Mesothelial cell of epicardium (in vitro differentiated cells): ENCODE measurements at places on chromosomes 7 and 10.

GRCh38 chr10:80718024-80718423 is 180.3 kb downstream of the SH2D4B start:
- H3K4me3 ChIP-seq: no peak overlapping the region
- peaks cover 3% of the 10 kb centered on the region for H3K4me1 ChIP-seq
- DNase-seq: no peak

GRCh38 chr7:101845974-101846373 is 28.5 kb downstream of the CUX1 start:
- H3K27ac ChIP-seq: no peak overlapping the region
- H3K36me3 ChIP-seq: peaks cover 40% of the 10 kb centered on the region
- no peaks in the 10 kb centered on the region for H3K4me1 ChIP-seq
- no peaks in the 10 kb centered on the region for H3K27me3 ChIP-seq
- DNase-seq: no peak

GRCh38 chr7:111980725-111981124 is 225.5 kb downstream of the DOCK4 start:
- H3K4me3 ChIP-seq: no peak overlapping the region
- no peak overlapping the region for H3K27ac ChIP-seq
- no peak for DNase-seq
- peaks cover 29% of the 10 kb centered on the region for H3K36me3 ChIP-seq
- peaks cover 7% of the 10 kb centered on the region for H3K4me1 ChIP-seq
- no peaks in the 10 kb centered on the region for H3K27me3 ChIP-seq

DNA sequence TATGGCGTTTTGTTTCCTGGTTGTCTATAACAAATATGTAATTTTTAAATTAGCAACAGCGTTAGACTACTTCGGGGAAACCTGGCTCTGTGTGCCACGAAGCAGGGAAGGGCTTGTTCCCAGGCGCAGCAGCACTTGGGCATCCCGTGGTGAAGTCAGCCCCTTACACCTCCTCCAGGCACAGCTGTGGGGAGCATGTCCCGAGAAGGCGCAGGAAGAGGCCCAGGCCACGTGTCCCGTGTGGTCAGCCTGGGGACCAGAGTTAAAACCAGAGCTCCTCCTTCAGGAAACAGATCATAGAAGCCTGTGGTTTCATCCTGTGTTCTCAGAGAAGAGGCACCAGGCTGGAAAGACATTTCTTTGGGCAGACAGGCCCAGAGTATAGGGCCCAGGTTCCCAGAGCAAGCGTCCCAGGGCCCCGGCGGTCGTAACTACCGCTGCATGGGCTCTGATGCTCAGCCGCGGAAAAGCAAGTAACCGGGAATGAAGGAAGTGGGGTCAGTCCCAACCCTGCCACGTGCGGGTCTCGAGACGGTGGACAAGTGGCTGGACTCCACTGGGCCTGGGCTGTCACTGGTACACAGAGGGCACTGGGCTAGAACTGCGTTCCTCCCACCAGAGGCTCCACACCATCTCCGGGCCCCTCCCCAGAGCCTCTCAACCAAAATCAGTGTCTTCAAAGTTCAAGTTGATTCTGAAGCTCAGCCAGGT is 7.1 kb downstream of the NUDT1 start:
- H3K4me3 ChIP-seq: no peak overlapping the region
- peak overlapping the region; percentile 80 for H3K27ac ChIP-seq
- no peak for DNase-seq
- H3K4me1 ChIP-seq: peaks cover 5% of the 10 kb centered on the region

DNA sequence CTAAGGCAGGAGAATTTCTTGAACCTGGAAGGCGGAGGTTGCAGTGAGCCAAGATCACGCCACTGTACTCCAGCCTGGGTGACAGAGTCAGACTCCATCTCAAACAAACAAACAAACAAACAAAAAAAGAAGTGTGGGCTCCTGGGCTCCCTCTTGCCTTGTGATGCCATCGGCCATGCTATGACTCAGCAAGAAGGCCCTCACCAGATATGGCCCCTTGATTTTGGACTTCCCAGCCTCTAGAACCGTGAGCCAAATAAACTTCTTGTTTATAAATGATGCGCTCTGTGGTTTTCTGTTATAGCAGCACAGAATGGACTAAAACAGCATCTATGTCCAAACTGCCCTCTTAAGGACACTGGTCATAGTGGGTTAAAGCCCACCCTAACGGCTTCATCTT is 29.9 kb upstream of the RHEB start:
- H3K27ac ChIP-seq: no peak overlapping the region
- H3K36me3 ChIP-seq: no peaks in the 10 kb centered on the region
- no peak overlapping the region for H3K4me3 ChIP-seq
- H3K27me3 ChIP-seq: peaks cover 13% of the 10 kb centered on the region
- peaks cover 16% of the 10 kb centered on the region for H3K4me1 ChIP-seq

GRCh38 chr7:82998436-82998835 is 164.2 kb downstream of the PCLO start:
- H3K4me3 ChIP-seq: no peak overlapping the region
- no peaks in the 10 kb centered on the region for H3K27me3 ChIP-seq
- H3K27ac ChIP-seq: no peak overlapping the region
- no peaks in the 10 kb centered on the region for H3K4me1 ChIP-seq
- DNase-seq: no peak

DNA sequence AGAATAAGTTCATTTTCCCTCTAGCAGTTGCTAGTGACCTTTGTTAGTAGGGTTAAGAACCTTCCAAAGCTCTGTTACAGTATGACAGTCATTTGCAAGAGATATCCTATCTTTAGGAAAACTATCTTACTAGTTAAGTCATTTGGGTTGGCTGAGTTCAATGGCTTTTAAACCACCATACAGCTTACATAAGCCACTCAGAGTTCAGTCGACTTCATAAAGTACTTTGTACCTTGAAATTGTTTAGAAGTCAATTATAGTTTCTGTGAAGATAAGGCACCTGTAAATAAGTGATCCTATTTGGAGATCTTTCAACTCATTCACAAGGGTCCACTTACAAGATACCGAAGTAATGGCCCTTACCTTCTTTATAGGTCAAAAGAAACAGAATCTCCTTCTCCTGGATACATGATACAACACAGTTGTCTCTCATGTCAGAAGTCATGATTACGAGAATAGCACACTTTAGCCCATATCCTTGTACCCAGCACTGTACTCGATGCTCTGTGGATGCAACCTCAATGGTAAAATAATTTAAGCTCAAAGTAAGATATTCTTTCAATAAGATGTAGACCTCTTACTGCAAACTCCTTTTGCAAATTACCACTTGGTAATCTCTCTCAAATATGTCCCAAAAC is 11.9 kb upstream of the ABCC2 start:
- no peaks in the 10 kb centered on the region for H3K36me3 ChIP-seq
- no peak overlapping the region for H3K4me3 ChIP-seq
- no peak for DNase-seq
- H3K27me3 ChIP-seq: no peaks in the 10 kb centered on the region
- H3K27ac ChIP-seq: no peak overlapping the region

- DNase-seq: no peak
- H3K4me3 ChIP-seq: no peak overlapping the region
- peaks cover 35% of the 10 kb centered on the region for H3K27me3 ChIP-seq
- no peaks in the 10 kb centered on the region for H3K4me1 ChIP-seq
- no peaks in the 10 kb centered on the region for H3K36me3 ChIP-seq
- no peak overlapping the region for H3K27ac ChIP-seq
These were observed 32.5 kb upstream of the ZNF32 start for GRCh38 chr10:43681220-43681619.

GRCh38 chr7:36058020-36058592 is 94.9 kb upstream of the EEPD1 start:
- peaks cover 10% of the 10 kb centered on the region for H3K4me1 ChIP-seq
- H3K27me3 ChIP-seq: no peaks in the 10 kb centered on the region
- no peak overlapping the region for H3K27ac ChIP-seq
- H3K36me3 ChIP-seq: no peaks in the 10 kb centered on the region
- no peak for DNase-seq
- no peak overlapping the region for H3K4me3 ChIP-seq

GRCh38 chr7:84461093-84461492 is 266.5 kb upstream of the SEMA3A start:
- H3K4me1 ChIP-seq: peaks cover 4% of the 10 kb centered on the region
- H3K27me3 ChIP-seq: no peaks in the 10 kb centered on the region
- H3K4me3 ChIP-seq: no peak overlapping the region
- no peak for DNase-seq

DNA sequence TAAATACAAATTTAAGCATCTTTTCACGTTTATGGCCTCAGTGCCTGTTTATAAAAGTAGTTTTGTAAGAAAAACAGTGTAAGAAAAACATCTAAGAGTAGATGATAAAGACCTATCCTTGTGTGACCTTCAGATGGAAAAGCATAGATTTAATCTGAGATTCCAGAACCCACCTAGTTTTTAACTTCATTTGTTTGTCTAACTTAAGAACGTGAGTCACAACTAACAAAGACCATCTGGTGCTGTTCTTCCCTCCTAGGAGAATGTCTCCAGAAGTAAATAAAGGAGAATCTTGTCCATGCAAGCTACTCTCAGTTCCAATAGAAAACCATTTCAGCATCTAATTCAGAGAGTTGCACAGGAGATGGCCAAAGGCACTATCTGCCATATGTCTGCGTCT is 265.4 kb upstream of the C7orf33 start:
- no peak overlapping the region for H3K4me3 ChIP-seq
- no peak overlapping the region for H3K27ac ChIP-seq
- H3K27me3 ChIP-seq: no peaks in the 10 kb centered on the region
- H3K36me3 ChIP-seq: peaks cover 3% of the 10 kb centered on the region

DNA sequence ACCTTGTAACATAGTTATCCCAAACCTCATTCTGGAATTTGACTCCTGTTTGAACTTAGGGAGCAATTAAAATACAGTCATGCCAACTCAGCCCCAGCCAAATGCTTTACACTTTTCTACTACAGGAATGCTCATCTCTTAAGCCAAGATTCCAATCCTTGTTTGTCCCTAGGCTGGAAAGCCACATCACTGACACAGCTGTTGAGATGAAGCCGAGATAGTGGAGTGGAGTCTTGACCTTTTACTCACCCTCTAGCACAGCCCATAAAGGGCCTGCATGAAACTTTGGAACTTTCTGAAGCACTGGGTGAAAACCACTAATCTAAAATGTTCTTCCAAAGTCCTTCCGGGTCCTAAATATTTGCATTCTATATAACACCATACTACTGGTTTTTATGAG is 247.3 kb downstream of the ETV1 start:
- no peak for DNase-seq
- no peaks in the 10 kb centered on the region for H3K27me3 ChIP-seq
- no peak overlapping the region for H3K4me3 ChIP-seq
- peak overlapping the region; percentile 54 for H3K27ac ChIP-seq
- H3K36me3 ChIP-seq: no peaks in the 10 kb centered on the region

DNA sequence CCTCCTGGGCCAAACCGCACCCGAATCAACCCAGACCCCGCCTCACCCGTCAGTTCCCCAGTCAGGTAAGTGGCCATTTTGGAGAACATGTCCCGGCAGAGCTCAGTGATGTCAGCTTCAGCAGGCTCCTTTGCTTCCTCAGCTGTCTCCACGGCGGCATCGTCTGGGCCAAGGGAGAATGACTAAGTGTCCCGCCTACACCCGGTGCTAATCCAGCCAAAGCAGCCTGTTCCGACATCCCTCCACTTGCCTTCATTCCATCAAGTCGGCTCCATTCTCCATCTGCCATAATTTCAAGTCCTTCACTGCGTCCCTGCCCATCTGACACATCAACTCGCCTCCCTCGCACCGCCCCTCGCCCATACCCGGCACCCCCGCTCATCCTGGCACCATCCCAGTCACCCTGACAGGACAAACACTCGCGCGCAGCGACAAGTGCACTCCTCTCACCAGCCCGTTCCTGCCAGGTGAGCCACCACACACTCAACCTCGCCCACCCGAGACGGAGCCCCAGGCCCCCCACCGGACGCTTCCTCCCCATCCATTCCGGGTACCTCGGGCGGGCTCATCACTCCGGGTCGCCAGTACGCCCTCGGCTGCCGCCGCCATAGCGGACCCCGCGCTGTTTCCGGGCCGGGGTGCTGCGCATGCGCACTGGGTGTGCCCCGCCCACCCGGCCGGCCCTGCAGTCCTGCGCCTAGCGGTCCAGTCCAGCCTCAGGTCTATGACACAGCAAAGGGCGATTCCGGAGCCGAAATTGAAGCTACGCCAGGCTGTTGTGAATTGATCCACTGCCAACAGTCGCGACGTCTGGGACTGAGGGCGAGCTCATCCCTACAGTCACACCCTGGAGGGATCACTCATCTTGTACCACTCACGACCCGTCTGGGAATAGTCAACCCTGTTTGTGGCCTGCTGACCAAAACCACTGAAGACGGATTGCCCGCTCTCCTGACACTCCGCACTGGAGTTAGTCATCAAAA is at the start of gene BLOC1S2:
TSS of gene BLOC1S2 (minus strand) at position 630 of the 983 bp plus-strand sequence. CDS start at position 609, 21 bp downstream.
- H3K27me3 ChIP-seq: peaks cover 9% of the 10 kb centered on the region
- peak within 1 kb of the TSS; percentile 94 for H3K4me3 ChIP-seq
- H3K4me1 ChIP-seq: peaks cover 14% of the 10 kb centered on the region

DNA sequence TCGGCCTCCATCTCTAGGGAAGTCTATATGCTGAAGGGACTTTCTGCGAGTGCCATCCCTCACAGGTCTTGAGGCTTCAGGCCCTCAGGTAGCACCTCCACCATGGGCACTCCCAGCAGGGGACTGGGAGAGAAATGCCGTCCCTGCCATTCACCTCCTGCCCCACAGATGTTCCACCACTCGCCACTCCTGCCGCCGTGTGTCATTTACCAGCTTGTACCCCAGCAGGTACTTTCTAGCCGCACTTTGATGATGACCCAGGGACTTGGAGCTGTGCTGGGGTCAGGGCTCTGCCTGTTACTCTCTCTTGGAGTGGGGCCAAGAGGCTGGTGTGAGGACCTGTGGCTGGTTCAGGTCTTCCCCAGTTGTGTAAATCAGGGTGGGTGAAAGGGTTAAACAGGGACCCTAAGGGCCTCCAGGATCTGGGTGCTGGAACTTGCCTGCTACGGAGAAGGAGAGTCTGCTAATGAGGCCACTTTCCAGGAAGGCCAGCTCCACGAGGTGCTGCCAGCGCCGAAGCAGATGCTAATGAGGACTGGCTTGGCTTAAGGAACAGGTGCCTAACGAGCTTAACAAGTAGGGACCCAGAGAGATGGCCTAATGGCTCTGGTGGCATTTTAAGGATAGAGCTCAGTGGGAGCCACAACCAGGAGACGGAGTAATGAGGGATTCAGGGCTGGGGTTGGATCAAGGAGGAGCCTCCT is 32.4 kb downstream of the CRHR2 start:
- H3K27me3 ChIP-seq: no peaks in the 10 kb centered on the region
- H3K27ac ChIP-seq: no peak overlapping the region
- no peak for DNase-seq
- H3K36me3 ChIP-seq: peaks cover 11% of the 10 kb centered on the region
- H3K4me1 ChIP-seq: no peaks in the 10 kb centered on the region
- no peak overlapping the region for H3K4me3 ChIP-seq

- H3K27ac ChIP-seq: no peak overlapping the region
- H3K4me1 ChIP-seq: no peaks in the 10 kb centered on the region
- no peak overlapping the region for H3K4me3 ChIP-seq
- no peak for DNase-seq
- H3K27me3 ChIP-seq: no peaks in the 10 kb centered on the region
These were observed 64.0 kb downstream of the MTPAP start for GRCh38 chr10:30284865-30285594.

- H3K4me3 ChIP-seq: no peak overlapping the region
- no peaks in the 10 kb centered on the region for H3K4me1 ChIP-seq
- no peaks in the 10 kb centered on the region for H3K36me3 ChIP-seq
- H3K27ac ChIP-seq: no peak overlapping the region
- H3K27me3 ChIP-seq: peaks cover 26% of the 10 kb centered on the region
These were observed 455.0 kb downstream of the CCSER2 start for GRCh38 chr10:84783386-84783785.

- H3K36me3 ChIP-seq: no peaks in the 10 kb centered on the region
- H3K27ac ChIP-seq: peak overlapping the region; percentile 13
- peaks cover 36% of the 10 kb centered on the region for H3K27me3 ChIP-seq
- no peak overlapping the region for H3K4me3 ChIP-seq
- H3K4me1 ChIP-seq: peaks cover 42% of the 10 kb centered on the region
These were observed 98.0 kb upstream of the ELMO1 start for GRCh38 chr7:37546677-37547076.

GRCh38 chr10:78634389-78634815 is 434.4 kb upstream of the ZMIZ1 start:
- no peaks in the 10 kb centered on the region for H3K36me3 ChIP-seq
- H3K4me1 ChIP-seq: peaks cover 29% of the 10 kb centered on the region
- DNase-seq: no peak
- no peak overlapping the region for H3K4me3 ChIP-seq
